Lower leg skin (tissue), 4 donors: ENCODE measurements at places on chromosomes 5 and 9.

DNA sequence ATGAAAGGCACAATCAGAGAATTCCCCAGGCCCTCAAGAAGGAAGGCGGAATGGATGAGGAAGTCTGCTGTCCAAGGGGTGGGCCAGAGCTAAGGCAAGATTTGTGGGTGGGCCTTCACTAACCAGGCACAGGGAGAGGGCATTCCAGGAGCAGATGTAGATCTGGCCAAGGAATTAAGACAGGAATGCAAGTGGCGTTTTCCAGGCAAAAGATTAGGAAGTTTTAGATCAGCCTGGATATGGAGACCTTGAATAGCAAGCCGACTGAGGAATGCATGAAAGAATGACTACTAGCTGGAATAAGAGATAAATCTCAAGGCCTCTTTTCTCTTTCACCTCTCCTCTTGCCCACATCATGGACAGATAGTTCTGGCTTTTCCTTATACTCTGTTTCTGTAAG lies 68.5 kb downstream of the GHR start:
- DNase-seq, result no peak

- no peak for DNase-seq
Measured at GRCh38 chr9:108417726-108418125, 438.1 kb downstream of the ACTL7B start.

GRCh38 chr5:78968781-78969180 lies 16.3 kb downstream of the ARSB start:
- DNase-seq, result no peak

DNA sequence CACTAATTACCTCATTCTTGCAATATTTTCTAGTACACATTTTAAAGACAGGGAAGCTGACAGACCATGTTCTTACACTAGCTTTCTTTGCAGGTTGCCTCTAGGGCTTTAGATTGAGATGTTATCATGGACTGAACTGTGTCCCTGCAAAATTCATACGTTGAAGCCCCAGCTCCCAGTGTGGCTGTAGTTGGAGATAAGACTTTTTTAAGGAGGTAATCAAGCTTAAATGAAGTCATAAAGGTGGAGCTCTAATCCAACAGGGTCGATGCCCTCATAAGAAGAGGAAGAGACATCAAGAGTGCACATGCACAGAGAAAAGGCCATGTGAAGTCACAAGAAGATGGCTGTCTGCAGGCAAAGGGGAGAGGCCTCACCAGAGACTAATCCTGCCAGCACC lies 471.2 kb upstream of the ACTBL2 start:
- no peak for DNase-seq

GRCh38 chr5:66440202-66440680 lies 156.0 kb upstream of the MAST4 start:
- DNase-seq, result peak; percentile 58

GRCh38 chr5:179777909-179778308 lies 15.9 kb upstream of the LTC4S start:
- DNase-seq, result no peak

- no peak for DNase-seq
Measured at GRCh38 chr5:149961186-149961685, 678 bp downstream of the SLC26A2 start.

- DNase-seq, result no peak
Measured at GRCh38 chr9:98908897-98909634, 34.6 kb upstream of the COL15A1 start.

- no peak for DNase-seq
Measured at GRCh38 chr5:132887283-132887682, 13.8 kb downstream of the LEAP2 start.

- DNase-seq, result no peak
Measured at GRCh38 chr5:156261275-156261939, 65.6 kb upstream of the SGCD start.

GRCh38 chr5:139171779-139172404 lies 26.3 kb downstream of the SIL1 start:
- no peak for DNase-seq

DNA sequence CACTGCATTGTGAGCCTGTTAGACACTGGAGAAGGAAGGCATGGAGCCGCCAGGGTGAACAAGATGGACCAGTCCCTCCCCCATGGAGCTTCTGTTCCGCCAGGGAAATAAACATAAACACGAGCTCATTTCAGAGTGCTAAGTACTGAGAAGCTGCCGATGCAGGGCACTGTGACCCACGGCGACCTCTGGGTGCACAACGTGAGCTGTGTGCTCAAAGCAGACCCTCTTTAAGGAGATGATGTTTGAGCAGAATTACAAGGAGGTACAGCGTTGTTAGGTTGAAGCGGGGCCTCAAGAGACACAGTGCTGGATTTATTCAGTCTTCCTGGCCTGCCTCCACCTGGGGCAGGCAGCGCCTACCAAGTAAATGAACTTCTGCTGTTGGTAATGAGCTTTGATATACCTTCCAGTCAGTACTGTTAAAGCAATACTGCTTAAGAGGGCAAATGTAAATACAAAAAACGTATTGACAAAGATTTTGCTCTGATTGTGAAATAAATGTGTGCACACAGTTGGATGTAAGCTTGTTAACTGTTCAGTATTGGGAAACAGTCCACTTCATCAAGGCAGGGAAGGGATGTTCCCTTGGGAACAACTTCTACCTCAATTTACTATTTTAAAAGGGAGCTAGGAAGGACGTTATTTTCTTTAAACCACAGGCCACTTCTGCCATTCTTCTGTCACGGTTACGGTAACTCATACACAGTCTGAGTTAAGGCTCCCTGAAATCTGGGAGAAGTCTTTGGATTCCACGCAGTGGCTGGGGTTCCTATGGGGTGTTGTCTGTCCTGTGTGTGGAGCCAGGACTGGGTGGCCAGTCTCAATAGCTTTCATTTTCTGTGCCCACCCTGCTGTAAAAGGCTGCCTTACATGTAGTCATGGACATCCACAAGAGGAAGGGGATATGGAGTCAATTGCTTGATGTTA lies 48.9 kb upstream of the DMRT1 start:
- no peak for DNase-seq

GRCh38 chr5:71652803-71653543 lies 65.8 kb downstream of the MCCC2 start:
- no peak for DNase-seq

DNA sequence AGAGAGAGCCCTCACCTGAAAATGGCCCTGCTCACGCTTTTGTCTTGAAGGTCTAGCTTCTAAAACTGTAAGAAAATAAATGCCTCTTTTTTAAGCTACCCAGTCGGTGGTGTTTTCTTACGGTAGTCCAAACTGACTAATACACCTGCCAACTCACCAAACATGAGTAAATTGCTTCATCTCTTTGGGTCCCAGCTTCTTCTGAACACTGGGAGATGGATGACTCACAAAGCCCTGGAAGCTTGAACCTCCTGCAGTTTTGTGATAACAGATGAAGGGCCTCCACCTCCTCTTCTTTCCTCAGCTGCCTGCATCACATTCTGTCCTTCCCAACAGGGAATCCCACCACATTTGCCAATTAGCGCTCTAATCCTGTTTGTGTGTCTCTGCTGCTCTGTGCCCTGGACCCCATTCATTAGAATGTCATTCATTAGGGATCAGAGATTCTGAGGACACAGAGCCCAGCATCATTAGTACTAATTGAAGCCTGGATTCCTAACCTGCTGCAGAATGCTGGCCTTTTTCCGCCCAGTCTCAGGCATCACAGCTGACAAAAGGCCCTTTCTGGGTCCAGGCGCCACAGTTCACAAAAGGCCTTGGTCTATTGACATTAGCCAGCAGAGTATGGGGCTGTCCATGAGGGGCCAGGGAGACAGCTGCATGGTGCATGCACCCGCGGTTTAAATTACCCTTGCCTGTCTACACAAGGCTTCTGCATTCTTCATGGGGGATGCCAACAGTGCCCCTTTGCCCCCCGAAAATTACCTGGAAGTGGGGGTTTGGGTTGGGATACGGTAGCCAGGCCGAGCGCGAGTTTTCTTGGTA lies 349.3 kb downstream of the SEMA5A start:
- DNase-seq, result no peak

GRCh38 chr9:137276473-137277328 lies 825 bp upstream of the TOR4A start:
- peak; percentile 93 for DNase-seq

GRCh38 chr9:19085295-19085694 lies 17.4 kb downstream of the HAUS6 start:
- no peak for DNase-seq

GRCh38 chr9:82334286-82334685 lies 345.7 kb downstream of the SPATA31D1 start:
- no peak for DNase-seq

DNA sequence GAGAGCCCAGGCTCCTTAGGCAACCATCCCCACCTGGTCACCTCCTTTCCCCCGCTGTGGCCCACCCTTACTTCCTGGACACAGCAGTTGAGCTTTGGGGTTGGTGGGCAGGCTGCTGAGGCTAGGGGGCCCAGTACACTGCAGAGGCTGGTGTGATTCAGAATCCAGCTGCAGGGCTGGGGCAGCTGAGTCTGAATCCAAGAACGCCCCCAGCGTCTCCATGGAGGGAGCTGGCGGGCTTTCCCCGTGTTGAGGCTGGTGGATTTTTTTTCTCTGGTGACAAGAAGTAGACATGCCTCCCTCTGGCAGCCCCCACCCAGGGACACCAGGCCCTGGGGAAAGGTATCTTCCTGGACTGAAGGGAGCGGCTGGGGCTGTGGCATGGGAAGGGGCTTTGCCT lies 104.8 kb downstream of the RXRA start:
- no peak for DNase-seq

GRCh38 chr5:80198399-80198798 lies 57.4 kb downstream of the SERINC5 start:
- no peak for DNase-seq

- no peak for DNase-seq
Measured at GRCh38 chr5:52580921-52581320, 206.8 kb upstream of the ITGA1 start.

- DNase-seq, result no peak
Measured at GRCh38 chr9:122900791-122901190, 4.4 kb downstream of the RC3H2 start.

DNA sequence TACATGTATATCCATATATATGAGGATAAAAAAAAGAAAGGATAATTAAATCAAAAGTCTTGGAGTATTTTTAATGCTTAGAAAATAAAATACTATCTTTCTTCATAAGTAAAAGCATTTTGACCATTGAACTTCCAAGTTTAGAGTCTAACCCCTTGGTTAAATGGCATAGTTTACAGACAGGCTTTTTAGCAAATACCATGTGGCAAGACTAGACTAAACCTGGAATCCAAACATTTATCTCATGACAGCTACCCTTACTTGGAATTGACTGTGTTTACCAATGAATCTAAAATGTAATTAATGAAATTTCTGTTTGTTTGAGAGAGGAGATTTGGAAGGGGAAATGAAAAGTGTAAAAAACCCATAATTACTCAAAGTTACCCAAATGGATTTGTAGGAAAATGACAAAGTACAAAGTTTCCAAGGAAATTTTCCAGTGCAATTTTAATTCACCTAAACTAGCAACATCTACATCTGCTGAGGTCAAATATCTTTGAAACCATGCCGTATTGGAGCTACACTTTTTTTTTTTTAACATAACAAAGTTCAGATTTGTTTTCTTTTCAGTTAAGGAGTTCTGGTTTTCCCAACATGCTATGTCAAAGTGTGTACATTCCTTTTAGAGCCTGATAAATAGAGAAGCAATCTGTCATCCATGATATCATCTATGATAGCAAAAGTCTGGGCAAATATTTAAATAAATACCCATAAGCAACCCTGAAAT lies 272.1 kb upstream of the DAB2 start:
- DNase-seq, result no peak

GRCh38 chr9:115494393-115494792 lies 376.4 kb upstream of the TNC start:
- no peak for DNase-seq

GRCh38 chr5:15010936-15011335 lies 139.4 kb upstream of the ANKH start:
- no peak for DNase-seq

DNA sequence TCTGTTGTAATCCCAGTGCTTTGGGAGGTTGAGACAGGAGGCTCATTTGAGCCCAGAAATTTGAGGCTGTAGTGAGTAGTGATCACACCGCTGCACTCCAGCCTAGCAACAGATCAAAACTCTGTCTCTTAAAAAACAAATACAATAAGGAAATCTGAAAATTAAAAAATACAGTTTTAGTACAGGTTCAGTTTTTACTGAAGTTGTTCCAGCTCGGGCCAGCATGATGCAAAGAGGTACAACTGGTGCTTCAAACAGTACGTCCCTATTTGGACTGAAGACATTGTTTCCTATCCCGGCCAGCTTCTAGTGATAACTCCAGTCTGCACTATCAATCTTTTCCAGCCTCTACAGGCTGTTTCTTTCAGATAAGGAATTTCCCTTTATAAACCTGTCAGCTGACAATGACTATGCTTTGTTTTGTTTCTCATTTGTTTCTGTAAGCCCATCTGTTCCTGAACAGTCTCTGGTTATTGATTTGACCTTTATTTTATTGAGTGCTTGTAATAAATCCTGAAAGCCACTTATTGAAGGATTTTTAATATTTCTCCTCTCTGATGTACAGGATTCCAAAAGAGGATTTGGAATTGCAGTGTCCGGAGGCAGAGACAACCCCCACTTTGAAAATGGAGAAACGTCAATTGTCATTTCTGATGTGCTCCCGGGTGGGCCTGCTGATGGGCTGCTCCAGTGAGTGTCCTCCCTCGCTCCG lies 41.9 kb downstream of the TJP2 start:
- DNase-seq, result no peak
